ENCODE measurements at places on chromosomes 1 and 21.

DNA sequence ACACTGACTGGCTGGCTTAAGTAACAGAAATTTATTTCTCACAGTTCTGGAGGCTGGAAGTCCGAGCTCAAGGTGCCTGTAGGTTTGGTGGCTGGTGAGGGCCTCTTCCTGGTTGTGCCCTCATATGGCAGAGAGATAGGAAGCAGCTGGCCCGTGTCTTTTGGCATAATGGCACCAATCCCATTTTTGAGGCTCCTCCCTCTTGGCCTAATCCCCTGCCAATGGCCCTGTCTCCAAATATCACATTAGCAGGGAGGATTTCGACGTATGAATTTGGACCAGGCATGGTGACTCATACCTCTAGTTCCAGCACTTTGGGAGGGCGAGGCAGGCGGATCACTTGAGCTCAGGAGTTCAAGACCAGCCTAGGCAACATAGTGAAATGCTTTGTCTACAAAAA, 37.4 kb downstream of the AGPAT3 start:
- DNase-seq: no peak

DNA sequence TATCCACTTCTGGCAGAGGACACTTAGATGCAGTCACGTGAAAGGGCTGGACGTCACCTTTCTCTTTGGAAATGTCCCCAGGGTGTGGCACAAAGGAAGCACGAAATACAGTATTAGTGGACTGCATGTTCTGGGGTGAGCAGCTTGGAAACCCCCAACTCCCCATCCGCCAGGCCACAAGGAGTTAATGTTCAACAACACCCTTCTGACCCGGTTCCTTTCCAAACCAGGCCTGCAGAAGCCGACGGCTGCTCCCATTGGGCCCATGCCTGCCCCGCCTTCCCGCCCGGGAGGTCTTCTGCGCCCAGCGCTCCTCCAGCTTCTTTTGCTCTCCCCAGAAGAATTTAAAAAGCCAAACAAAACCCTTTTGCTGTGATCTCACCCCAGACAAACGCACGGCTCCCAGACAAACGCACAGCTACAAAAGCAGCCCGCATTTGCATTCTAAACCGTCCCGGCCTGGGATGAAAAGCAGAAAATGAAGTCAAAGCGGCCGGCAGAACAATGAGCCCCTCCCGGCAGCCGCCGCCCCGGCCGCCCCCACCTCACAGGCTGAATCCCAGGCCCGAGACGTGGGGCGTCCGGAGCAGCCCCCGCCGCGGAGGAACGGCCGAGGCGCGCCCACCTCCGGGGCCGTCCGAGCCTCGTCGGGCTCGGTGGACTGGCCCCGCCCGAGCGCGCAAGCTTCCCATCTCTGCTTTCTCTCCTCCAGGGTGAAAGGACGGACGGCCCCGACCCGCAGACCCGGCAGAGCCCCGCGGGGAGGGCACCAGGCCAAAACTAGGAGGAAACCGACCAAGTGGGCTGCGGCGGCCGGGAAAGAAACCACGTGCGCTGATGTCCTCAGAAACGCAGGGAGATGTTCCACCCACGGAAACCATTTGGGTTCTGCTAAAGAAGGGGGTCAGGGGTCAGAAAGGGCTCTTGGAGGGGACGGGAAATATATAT, 101.9 kb downstream of the PLPP3 start:
- no peak for DNase-seq

DNA sequence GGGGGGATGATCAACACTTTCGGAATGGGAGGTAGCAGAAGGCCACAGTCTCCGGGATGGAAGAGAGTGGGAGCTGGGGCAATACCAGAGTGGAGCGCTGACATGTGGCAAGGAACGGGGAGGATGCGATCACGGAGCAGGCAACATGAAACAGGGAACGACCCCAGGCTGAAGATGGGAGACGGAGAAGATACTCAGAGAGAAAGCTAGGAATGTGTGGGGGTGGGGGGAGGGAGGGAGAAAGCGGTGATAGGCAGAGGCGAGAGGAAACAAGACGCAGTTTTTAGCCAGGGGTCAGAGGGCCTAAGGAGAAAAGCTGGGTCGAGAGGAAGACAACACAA, 577 bp downstream of the RAB3GAP2 start:
- DNase-seq: no peak

GRCh38 chr1:28812669-28813468, 899 bp downstream of the OPRD1 start:
- DNase-seq: no peak

DNA sequence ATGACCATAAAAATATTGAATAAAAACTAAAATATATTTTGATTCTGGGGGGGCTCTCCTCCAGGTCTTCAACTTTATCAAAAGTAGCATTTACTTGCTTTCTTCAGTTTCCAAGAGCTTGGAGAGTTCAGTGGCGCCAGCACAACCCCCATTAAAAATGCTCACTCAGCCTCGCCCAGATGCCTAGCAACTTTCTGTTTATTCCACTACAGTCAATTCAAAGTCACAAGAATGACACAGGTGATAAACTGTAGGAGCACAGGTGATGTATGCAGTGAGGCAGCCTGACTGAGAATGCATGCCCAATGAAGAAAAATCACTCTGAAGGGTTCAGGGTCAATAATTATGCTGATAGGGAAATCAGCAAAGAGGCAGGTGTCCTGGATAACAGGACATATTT, 159.4 kb upstream of the ATP1B1 start:
- no peak for DNase-seq

DNA sequence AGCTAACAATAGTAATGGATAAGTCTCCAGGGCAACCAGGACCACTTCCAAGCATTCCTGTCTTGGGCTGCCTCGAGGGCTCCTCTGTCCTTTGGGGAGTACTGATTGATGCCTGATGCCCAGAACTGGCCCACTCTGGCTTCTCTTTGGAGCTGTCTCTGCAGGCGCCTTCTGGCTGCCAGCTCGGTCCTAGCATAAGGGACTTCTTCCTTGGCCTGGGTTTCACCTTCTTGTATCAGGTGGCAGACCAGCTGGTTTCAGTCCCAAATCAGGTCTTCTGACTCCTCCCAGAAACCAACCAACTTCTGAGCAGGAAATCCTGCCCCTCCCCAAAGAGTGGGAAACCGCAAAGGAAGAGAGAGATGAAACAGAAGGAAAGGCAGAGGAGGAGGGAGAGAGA, 10.6 kb downstream of the G0S2 start:
- peak; percentile 18 for DNase-seq

DNA sequence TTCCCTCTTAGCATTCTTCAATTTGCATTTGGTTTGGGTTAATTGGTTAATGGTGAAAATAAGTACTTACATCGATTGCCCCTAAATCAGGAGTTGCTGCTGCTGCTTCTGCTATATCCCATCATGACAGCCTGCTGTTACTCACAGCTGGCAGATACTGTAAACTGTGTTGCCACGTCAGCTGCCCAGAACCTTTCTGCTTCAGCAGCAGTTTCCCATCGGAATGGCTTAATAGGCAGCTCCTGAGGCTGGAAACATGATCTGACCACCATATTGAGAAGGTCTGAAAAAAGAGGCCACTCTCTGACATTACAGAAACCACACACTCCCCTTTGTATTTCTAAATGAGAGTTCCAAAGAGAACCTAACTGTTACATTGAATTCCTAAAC, 14.3 kb upstream of the SEC16B start:
- no peak for DNase-seq

- DNase-seq: no peak
These were observed 610 bp downstream of the SCYL3 start for GRCh38 chr1:169892927-169893644.

GRCh38 chr1:119984771-119985170, 84.7 kb downstream of the NOTCH2 start:
- DNase-seq: no peak

- DNase-seq: no peak
These were observed 598.6 kb downstream of the NPHP4 start for GRCh38 chr1:5393603-5394002.

DNA sequence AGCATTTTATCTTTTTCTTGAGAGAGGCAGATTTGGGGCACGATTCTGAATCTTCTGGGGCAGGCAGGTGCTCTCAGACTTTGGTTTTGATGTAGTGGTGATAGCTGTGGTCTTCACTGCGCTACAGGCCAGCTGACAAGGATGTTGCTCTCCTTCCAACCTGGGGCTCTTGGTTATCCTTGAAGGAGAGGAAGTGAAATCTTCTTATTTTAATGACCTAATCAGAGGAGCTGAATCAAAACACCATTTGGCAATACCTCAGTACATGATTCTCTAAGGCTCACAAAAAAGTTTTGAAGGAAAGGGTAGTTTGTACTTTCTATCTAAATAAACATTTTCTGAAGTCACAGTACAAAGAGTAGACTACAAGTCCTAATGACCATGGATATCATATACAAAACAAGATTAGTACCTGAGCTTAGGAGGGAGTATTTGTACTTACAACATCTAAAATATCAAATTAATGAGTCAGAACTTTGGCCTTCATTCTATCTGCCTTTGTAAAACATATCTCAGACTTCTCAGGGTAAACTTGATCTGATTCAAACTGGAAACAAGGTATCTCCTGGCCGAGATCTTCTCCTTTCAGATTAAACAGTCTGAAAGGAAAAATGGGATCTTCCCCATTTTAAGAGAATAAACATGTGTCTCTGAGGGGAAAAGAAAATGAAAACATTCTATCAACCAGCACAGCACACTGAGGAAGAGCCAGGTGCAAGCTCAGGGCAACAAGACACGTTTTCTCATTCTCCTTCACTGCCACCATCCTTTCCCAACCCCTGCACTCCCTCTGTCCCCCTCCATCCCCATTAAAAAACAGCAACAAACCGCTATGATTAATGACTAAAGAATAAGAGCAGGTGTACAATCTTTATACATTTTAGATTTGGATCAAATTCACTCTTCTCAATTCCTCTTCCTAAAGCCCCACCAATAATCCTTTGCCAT, 69.2 kb downstream of the SH3GLB1 start:
- DNase-seq: no peak

- no peak for DNase-seq
These were observed 55.7 kb downstream of the WDR3 start for GRCh38 chr1:117985239-117985638.

DNA sequence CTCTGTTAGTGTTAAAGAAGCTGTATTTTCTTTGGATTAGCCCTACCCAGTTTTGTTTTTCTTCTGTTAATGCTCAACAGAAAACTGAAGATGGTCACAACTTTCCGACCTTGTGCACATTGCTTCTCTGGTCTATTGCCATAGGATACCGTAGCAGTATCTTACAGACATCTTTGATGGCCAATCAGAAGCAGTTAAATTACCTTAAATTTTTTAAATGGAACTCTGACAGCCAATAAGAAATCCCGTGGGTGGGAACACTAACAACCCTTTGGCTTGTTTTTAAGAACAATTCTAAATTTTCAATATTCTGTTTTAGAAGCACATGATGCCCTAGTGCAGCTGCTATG, 17.2 kb downstream of the NFYC start:
- no peak for DNase-seq

GRCh38 chr1:109312978-109313775, 6.4 kb upstream of the MYBPHL start:
- no peak for DNase-seq

- no peak for DNase-seq
These were observed 285.4 kb upstream of the USP25 start for GRCh38 chr21:15444118-15444960.

- DNase-seq: no peak
These were observed 463.0 kb downstream of the DSCAM start for GRCh38 chr21:40383951-40384350.

GRCh38 chr1:17439250-17440073, at the start of gene RCC2:
Gene RCC2, minus strand, starts transcription at chr1:17439677. Its CDS starts 1,163 bp downstream, at chr1:17438514.
- DNase-seq: peak; percentile 67

DNA sequence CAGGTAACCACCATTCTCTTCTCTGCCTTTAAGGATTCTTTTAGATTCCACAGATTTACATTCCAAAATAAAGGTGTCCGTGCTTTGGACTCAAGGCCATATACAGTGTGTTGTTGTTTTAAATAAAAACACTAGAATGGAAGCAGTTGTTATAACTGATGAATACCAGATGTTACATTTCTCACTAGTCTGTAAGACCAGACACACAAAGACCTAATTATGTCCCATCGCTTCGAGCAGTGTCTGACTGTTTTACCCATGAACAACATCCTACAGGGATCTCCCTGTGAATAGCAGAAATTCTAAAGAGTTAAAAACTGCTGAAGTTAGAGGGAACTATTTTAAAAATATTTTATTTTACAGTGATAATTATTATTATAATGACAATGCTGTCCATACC, 574.7 kb upstream of the ZP4 start:
- DNase-seq: no peak

DNA sequence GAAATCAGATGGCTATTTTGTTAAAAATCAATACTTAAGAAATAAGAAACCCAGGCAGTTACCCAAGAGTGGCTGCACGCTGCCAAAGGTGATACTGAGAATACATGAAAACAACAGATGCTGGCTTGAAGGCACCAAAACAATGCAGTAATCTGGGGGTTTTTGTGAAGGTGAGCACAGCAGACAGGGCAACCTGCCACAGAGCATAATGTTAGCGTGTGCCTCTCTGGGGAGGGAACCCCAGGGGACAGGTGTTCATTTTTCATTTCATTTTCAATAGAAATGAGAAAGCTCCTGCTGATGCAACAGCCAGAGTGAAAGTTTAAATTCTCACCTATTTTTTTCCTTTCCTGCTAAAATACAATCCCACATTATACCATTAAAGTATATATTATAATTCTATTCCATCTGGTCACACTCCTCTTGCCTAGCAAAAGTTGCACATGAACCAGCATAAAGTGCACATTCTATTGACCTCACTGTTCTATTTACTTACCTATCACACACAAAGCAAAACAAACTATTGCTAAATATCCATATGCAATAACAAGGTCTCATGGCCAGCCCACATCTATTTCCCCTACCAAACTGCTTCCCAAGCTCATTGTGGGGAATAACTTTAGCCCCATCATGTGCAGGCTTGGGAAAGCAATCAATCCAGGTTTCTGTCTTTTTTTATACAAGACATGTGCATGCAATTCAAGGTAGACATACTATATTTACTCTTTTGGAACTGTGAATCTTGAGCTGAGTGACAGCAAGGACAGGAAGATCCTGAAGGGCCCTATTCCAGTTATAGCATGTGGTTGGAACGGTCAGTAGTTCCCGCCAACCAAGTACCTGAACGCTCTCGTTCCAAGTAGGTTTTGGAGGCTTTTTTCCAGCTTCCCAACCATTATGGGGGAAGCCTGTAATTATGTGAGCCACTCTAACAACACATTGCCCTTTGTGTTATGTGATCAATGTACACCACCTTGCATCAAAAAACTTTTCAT, 173.6 kb downstream of the RERE start:
- no peak for DNase-seq

DNA sequence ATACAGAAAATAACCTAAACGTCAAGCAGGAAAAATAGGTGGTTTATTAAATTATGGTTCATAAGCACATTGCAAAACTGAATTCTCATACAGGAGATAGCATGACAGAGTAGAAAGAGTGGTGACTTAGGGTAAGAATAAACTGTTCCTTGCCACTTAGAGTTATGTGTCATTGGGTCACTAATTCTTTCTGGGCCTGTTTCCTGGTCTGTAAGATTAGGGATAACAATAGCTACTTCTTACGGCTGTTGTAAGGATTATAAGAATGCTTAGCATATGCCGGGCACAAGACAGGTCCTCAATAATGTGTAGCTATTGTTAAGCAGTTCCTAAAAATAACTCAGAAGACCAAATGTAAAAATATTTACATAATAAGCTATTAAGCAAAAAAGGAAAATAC, 24.2 kb downstream of the SNRNP40 start:
- DNase-seq: no peak
